Daoy (cell line): ENCODE measurements at places on chromosomes 3 and 15. TPM values are rescaled to one million over a fixed set of nuclear protein-coding genes. Genes with fewer than 3 reads are reported as not detected.

AGTR1 gene
- not detected in 2 replicates for total RNA-seq

CILP gene
- 0.03 TPM in 1 of 2 replicates, not detected in the other for total RNA-seq

GP5 gene
- total RNA-seq, result not detected in 2 replicates

CPEB1 gene
- total RNA-seq, result 5.2 and 5.3 TPM in 2 replicates

C15orf61 gene
- 1.4 and 2.2 TPM in 2 replicates for total RNA-seq

DUOX1 gene
- 0.03 and 0.17 TPM in 2 replicates for total RNA-seq

DNA sequence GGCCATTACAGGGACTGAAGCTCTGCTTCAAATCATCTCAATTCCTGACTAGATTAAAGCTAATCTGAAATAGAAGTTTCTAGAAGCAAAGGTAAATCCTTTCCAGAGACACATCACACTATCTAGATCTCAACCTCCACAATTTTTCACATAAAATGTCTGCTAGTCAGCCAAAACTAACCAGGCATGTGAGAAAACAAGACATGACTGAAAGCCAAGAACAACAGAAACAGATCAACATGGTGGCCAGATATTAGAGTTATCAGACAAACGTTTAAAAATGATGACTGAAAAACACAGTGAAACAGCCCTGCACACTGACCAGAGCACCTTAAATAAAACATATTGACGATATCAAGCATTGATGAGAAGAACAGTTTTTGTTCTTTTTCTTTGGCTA is 59.1 kb downstream of the SUMF1 start:
- no peak for DNase-seq

DNA sequence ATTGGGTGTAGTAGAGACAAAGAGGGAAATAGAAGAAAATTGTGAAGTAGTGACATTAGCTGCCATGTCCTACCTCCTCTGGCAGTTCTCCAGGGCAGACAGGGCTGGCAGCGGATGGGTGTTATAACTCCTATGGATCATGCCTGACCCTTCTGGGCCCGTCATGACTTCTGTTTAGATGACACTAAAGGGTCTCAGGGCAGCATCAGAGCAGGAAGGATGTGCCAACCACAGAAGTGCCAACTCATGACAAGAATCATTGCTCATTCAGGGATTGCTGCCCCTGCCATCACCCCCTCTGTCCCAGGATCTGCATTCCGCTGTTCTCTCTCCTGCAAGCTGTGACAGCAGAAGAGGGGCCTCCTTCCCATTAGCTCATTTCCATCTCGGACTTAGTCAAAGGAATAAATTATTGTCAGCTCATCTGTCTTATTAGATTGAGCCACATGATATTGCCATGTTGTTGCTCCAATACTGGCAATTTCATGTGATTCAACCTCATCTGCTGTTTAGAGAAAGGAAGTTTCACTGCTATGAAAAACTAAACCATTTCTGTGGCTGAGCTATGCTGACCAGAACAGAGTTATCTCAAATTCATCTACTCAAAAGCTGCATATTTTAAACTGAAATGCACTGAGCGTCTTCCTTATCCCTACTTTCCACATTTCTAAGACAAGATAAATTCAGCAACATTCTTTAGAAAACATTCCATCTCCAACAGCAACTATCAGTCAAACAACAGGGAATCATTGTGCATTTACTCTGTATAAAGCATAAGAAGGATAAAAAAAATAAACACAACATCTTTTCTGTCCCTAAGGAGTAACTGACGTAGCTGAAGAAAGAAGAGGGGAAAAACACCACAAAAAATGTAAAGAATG is 271.6 kb downstream of the FHIT start:
- DNase-seq, result no peak

- peak; percentile 63 for DNase-seq
These were observed 330.9 kb upstream of the C2CD4B start for GRCh38 chr15:62495670-62496614.

DNA sequence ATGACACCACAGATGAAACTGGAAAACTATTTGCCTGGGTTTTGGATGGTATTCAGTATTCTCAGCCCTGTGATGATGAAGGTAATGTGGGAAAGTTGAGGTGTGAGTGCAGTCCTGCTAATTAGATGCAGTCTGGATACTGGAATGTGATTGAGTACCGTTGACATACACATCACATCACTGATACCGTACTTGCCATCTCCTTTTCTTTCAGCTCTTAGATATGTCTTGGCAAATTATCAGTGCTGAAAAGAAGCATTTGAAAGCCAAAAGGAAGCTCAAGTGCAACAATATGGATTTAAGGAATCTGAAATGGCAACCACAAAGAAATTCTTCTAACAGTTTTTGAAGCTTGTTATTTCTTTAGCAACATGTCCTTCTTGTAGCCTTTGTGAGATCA is 381.4 kb upstream of the TGFBR2 start:
- no peak for DNase-seq

DNA sequence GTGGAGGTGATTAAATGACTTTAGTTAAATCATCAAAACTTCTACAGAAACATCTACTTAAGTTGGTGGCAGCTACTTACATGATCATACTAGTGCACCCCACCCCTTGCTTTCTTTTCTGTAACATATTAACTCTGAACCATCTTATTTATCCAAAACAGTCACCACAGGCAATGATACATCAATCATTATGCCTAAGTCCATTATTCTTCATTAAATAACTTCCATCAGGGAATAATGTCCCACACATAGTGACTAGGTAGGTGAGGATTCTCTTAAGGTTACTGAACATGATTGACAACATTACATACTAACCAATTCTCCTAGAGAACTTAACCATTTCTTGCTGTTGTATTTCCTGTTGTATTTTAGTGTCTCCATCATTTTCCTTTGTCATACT is 210.2 kb downstream of the NR1D2 start:
- no peak for DNase-seq

- no peak for DNase-seq
These were observed 1054.0 kb downstream of the TUSC7 start for GRCh38 chr3:117763561-117763960.
